AG10803 (cell line): ENCODE measurements at places on chromosomes 2 and 18.

DNA sequence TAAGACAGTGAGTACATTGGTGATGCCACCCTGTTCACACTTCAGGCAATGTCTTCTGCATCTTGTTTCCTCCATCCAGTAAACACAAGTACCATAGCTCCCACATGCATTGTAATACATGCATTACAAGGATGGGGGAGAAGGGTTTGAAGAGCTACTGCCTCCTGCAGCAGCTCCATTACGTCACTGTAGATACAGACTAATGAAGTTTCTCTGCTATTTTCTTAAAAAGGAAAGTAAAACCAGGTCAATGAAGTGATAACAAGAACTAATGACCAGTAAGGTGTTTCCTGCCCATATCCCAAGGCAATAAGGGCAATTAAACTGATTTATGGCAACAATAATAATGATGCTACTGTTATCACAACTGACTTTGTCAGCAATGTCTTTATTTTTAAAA is 18.2 kb upstream of the BBS5 start:
- no peak for DNase-seq

DNA sequence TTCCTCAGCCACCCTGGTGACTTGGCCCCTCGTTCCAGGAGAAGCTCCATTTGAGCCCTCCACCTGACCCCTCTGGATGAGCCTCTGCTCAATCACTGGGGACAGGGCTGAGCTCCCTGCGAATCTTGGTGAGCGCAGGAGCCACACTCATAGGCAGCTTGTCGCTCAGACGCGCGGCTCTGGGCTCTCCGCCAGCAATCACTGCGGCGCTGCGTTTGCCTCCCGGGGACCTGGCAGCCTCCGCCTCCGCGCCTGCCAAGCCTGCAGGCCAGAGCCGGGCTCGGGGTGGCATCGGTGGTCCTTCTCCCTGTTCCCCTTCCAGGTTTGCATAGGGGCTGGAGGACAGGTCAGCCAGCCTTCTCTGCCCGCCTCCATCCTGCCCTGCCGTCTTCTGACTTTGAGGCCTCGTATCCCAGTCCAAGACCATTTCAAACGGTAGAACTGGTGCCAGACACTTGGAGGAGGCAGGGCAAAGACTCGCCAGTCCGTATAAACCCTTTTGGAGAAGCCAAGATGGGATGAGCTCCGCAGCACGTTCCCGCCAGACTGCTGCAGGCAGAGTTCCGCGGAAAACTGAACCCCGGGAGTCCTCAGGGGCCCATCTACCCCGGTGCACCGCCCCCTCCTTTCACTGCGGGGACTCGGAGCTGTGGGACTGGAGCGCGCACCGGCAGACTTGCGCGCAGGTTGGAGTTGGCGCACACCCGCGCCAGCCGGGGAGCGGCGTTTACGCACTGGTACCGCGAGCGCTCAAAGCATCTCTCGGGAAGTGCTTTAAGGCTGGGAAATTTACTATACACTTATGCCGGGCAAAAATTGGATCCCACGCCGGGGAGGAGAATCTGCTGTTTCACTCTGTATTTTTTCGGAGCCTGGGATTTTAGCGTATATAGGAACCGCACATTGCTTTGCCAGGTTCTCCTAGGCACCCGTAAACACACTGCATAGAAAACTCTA is 1.1 kb upstream of the TACR1 start:
- DNase-seq, result peak; percentile 28

GRCh38 chr18:68676913-68677312 is 38.0 kb downstream of the TMX3 start:
- peak; percentile 51 for DNase-seq

DNA sequence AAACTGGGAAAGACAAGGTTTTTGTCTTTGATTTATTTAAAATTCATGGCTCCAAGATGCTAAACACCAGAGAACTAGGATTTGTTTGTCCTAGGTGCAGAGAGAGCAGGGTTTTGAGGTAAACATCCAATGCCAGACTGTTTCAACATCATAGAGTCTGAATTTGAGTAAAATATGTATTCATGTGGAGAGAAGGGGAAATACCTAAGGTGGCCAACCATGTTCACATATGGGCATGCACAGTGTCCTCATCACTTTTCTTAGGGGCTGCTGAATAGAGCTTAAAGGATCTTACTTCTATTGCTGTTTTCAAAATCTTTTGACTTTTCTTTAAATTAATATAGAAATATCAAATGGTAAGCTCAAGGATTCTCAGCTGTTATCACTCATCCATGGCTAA is 287.0 kb upstream of the CCDC68 start:
- DNase-seq, result no peak

- DNase-seq, result no peak
These were observed 478.1 kb upstream of the MAP2 start for GRCh38 chr2:208945719-208946256.

DNA sequence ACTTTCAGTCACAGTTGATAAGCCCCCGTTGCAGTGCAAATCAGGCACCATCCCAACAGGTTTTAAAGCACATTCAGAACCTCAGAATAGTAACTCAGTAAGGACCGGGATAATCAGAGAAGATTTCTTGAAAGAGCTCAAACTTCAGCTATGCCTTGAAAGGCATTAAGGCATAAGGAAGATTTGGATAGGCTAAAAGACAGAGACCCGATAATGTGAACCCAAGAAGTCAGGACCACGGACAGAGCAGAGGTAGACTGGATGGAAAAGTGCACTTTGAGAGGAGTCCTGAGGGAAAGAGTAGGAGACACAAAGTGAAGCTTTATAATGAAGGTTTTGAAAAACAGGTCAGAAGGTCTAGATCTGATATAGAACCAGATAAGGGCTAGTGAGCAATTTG is 36.9 kb upstream of the KLF7 start:
- peak; percentile 22 for DNase-seq

DNA sequence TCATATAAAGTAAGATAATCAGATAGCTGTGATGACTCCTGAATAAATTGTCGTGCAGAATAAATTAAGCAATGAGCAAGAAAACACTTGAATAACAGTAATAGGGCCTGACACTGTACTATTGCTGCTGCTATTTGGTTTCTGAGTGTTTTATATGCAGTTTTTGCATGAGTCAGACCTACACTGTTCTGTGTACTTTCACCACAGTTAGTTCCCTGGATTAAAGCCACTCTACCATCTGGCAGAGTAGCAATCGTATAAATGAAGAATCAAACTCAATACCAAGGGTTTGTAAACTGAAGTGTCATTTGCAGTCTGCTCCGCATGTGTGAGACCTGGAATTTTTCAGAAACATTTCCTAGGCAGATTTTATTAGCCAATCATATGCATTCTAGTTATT is 398.6 kb upstream of the CDH7 start:
- no peak for DNase-seq

- peak; percentile 5 for DNase-seq
These were observed 3.8 kb downstream of the NT5C1B start for GRCh38 chr2:18585526-18585925.

DNA sequence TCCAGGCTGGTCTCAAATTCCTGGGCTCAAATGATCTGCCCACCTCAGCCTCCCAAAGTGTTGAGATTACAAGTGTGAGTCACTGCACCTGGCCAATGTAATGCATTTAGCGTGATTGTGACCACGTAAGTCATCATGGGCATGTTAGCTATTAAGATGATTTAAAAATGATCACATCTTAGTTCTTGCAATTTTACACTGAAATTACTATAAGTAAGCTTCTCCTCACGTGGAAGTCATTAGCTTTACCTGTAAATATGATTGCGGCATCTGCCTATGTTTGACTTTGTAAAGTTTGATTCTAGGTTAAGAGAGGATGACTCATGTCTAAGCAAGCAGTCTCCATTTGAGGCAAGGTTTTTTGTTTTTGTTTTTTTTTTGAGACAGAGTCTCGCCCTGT is 85.5 kb downstream of the PMAIP1 start:
- no peak for DNase-seq

DNA sequence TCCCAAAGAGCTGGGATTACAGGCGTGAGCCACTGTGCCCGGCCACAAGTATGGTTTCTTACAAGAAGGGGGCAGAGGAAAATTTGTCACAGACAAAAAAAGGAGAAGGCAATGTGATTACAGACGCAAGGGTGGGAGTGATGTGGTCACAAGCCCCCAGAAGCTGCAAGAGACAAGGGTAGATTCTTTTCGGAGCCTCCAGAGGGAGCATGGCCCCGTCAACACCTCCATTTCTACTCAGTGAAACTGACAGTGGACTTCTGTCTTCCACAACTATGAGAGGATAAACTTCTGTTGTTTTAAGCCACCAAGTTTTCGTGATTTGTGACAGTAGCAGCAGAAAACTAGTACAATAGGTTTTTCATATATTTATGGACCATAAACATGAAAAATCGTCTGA is 2.1 kb upstream of the TCF7L1 start:
- DNase-seq, result peak; percentile 62

- no peak for DNase-seq
These were observed 52.1 kb downstream of the L3MBTL4 start for GRCh38 chr18:6362559-6363129.

DNA sequence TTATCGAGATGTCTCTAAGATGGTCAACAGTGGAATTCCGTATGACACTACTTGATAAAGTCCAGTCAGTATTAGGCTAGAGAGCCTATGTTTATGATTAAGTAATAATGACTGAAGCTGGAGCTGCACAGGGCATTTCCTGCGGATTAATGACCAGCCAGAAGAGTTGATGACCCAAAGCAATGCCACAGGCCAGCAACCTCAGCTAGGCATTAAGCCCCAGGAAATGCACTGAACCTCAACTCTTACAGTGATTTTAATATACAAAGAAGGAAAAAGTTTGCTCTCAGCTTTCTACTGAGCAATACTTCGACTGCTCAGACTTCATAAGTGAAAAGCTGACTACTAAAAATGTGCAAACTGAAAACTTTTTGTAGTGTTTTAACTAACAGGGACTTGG is 3.9 kb downstream of the KCTD1 start:
- DNase-seq, result no peak

DNA sequence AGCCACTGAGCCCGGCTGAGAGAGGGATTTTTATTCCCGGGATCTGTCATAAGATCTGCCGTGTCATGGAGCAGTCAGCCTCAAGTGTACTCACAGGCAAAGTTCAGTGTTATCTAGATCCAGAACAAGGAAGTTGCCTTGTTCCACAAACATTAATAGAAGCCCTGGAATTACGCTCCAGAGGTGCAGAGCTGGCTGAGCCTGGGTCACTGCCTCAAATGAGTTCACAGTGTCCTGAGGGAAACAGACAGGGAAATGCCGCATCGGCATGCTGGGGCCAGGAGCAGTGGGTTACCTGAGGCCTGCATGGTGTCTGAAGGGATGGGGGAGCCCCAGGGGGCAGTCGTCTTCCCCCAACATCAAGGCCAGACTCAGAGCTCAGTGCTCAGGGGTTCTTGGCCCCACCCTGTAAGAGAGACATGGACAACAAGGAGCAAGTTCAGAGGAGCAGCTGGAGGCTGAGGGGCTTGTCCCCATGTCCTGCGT is 42.7 kb upstream of the ODC1 start:
- DNase-seq, result no peak

- DNase-seq, result no peak
These were observed 107.5 kb upstream of the SERPINE2 start for GRCh38 chr2:224146356-224147160.

DNA sequence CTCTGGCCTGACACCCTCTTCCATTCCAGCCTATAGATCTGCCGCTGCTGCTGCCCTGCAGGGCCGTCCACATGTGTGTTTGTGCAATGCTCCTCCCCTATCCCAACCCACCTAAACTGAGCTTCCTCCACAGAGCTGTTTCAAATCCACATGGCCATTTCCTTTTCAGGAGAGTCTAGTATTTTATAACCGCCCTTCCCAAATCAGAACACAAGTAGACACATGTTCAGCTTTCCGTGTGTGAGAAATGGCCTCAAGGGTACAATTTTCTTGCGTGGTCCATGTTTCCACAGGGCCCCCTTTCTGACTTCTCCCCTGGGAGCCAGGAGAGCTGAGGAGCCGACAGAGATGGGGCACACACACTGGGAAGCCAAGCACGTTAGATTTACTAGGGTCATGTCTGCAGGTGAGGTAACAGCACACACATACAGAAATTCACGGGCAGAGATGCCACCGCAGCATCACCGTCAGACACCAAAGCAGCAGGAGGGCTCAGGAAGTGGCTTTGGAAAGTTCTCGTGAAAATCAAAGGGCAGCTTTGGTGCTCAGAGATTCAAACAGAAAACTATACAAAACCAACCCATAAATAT is 102.9 kb upstream of the TGFA start:
- no peak for DNase-seq

DNA sequence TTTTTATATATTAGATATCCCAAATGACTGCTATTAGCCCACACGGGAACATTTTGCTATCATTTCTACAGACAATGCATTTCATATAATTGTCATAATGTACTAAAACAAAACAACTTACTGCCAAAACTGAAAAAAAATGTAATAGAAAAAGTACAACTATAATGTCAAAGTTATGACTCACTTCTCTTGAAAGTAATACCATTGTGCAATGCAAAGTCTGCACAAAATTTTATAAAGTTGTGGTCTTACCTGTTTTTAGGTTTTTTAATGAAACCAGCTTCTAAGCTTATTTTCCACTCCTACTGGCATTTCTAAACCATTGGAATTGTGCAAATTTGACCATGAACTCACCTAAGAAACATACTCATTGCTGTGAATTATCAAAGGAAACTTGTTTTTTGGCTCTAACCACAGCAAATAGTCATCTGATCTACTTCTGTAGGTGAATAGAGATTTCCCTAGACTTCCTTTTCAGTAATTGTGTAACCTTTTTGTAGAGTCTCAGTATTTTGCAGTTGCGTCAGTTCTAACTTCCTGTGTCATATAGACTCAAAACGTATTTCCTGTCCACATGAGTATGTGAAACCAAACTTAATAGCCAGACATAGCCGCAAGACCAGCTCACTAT is 31.9 kb upstream of the TFPI start:
- peak; percentile 3 for DNase-seq

DNA sequence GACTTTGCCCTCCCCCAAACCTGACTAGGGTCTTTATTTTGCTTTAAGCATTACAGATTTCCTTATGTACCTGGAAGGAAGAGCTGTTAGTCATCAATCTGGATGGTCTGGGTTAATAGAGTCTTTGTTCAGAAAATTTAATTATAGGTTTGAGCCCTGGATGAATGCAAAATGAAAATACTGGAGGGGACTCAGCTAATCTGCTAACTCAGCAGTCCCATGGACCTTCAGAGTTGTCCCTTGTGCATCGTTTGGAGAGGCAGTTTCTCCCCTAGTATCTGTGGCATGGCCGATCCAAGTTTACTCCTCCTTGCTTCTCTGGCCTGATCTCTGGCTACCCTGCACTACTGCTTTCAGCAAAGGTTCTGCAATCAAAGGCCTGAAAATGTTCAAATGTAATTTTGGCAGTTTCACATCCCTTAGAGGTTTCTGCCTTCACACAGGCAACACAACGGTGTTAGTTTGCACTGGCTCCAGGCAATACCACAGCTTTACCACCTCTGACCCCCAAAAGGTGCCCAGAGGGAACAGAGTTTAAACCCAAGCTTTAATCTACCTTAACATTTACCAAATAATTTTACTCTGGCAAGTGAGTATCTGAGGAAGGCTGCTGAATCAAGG is 134.3 kb downstream of the THADA start:
- DNase-seq, result no peak

DNA sequence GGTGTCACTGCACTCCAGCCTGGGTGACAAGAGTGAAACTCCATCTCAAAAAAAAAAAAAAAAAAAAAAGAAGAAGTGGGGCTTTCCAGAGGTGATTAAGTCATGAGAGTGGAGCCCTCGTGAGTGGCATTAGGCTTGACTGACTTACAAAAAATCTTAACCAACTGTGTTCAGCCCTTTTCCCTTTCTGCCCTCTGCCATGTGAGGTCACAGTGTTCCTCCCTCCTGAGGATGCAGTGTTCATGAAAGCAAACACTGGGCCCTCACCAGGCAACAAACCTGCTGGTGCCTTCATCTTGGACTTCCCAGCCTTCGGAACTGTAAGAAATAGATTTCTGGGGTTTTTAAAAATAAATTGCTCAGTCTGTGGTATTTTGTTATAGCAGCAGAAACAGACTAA is 37.0 kb upstream of the METTL21A start:
- no peak for DNase-seq
